ENCODE measurements at places on chromosomes 2 and 18.
A peak's percentile ranks its signal among the peaks of the same experiment; 100 is the strongest.

DNA sequence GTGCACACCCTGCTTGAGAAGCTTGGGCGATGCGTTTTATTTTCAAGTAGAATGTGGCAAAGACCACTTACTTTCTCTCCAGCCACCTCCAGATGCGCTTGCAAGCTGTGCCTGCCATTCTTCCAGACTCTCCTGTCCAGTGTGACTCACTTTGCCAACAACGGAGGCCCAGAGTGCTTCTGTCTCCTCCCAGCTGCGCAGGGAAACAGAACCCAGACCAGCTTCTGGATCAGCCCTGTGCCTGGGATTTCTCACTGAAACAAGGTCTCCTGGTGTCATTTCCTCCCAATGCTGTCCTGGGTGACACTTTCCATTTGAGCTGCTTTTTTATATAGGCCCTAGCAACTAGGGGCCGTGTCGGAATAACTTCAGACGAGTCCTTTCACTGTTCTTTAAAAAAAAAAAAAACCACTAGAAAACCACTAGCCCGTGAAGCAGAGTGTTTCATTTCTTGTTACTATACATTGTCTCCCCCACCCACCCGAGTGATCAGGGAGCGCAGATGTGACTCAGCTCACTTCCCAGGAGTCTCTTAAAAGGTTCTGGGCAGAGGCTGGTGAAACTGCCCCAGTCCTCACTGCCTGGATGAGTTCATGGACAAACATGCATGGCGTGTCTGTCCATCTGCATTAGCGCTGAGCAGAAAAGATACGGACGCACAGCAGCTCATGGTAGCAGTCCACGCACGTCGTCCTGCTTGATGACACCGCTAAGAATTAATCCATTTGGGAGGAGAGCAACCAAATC lies 25.3 kb upstream of the RPL31 start:
- no peak for DNase-seq

- no peak for DNase-seq
Observed at GRCh38 chr2:9300214-9300613, 93.6 kb downstream of the ASAP2 start.

DNA sequence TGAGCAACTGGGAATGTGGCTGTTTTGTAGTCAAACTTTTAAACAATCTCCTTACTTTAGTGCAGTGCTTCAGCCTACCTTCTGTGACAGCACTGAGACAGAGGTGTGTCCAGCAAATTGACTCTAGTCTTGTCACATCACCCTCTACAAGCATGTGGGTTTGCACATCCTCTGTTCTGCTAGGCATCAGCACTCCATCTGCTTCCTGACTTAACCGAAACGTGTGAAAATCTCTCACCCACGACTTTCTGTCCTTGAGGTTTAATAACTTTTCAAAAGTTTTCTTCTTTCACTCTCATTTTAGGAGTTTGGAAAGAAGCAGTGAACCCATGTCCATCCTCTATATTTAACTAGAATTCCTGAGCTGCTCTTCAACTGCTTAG lies 42.6 kb downstream of the TTR start:
- DNase-seq, result no peak

GRCh38 chr2:190139371-190139770 lies 76.8 kb upstream of the MSTN start:
- no peak for DNase-seq

DNA sequence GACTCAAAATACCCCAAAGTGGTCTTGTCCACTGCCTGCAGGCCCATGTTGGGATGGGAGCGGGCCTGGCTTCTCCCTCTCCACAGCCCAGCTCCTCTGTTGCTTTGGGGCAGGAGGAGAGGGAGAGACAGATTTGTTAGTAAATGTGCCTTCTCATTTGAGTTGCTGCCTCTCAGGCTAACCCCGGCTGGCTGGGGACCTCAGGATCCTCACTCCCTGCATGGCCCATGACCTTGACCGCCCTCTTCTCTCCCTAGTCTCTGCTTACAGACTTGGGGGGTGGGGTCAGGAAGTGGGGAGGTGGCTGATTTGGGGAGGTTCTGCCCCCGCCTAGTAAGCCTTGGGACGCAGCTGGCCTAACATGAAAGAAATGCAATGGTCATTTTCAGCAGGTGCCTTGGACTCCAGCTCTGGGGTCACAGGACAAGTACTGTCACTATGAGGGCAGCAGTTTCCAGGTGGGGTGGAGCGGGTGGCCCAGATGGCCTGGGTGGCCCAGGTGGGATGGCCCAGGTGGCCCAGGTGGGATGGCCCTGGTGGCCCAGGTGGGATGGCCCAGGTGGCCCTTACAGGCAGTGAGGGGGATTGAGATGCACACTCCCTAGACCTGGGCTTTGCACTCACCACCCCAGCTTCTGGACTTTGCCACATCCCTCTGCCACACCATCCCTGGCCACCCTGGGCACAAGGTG lies 24.1 kb downstream of the HJURP start:
- peak; percentile 31 for DNase-seq

- DNase-seq, result no peak
Observed at GRCh38 chr18:59996370-59996966, 96.7 kb downstream of the PMAIP1 start.

DNA sequence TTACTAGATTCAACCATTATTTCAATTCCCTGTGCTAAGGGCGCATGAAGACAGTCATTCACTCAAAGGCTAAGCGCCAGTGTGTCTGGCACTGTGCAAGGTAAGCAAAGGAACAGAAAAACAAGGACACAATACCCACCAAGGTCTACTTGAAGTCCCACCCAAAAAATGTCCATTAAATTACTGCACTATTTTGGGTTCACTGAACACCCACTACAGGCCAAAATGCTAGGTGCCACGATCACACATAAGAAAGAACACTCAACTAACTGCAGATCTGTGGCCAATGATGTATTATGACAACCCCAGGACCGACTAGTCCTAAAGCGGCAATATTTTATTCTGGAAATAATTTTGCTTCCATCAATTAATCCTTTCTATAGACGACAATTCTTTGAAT lies 1.8 kb downstream of the TMEM131 start:
- DNase-seq, result no peak
